ENCODE measurements at places on chromosomes 6 and 20.

DNA sequence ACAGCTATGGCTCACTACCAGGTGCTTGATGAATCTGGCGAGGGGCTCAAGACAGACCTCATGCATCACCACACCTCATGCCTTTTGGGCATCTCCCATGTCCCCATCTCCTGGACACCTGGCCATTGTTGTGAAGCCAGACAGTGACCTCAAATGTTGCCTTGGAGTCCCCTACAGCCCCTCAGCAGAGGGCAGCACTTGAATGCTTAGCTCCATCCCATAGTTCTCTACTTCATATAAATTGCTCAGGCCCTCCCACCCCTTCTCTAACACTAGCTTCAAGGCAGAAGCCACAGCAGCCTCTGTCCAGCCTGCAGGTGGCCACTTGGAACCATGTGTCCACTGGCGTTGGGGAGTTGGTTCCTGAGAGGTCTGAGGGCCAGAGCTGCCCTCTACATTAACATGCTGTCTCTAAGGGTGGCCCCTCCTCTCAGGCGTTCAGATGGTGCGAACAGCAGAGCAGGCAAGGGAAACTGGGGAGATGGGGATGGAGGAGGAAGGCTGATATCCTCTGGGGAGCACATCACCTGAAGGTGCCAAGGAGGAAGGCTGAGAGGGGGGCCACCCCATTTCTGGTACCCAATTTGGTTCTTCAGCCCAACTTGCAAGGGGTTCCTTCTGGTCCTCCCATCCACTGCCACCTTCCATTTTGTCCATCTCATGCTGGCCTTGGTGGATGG is 31.3 kb downstream of the MOCS1 start:
- DNase-seq: no peak

DNA sequence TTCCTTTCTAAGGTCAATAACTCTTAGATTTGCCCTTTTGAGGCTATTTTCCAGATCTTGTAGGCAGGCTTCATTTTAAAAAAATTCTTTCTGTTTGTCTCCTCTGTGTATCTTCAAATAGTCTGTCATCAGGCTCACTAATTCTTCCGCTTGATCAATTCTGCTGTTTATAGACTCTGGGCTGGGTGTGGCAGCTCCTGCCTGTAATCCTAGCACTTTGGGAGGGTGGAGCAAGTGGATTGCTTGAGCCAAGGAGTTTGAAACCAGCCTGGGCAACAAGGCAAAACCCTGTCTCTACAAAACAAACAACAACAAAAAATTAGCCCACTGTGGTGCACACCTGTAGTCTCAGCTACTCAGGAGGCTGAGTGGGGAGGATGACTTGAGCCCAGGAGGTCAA is 40.0 kb upstream of the SCP2D1 start:
- DNase-seq: no peak

- no peak for DNase-seq
These were observed 326.7 kb upstream of the FLRT3 start for GRCh38 chr20:14664101-14664500.

DNA sequence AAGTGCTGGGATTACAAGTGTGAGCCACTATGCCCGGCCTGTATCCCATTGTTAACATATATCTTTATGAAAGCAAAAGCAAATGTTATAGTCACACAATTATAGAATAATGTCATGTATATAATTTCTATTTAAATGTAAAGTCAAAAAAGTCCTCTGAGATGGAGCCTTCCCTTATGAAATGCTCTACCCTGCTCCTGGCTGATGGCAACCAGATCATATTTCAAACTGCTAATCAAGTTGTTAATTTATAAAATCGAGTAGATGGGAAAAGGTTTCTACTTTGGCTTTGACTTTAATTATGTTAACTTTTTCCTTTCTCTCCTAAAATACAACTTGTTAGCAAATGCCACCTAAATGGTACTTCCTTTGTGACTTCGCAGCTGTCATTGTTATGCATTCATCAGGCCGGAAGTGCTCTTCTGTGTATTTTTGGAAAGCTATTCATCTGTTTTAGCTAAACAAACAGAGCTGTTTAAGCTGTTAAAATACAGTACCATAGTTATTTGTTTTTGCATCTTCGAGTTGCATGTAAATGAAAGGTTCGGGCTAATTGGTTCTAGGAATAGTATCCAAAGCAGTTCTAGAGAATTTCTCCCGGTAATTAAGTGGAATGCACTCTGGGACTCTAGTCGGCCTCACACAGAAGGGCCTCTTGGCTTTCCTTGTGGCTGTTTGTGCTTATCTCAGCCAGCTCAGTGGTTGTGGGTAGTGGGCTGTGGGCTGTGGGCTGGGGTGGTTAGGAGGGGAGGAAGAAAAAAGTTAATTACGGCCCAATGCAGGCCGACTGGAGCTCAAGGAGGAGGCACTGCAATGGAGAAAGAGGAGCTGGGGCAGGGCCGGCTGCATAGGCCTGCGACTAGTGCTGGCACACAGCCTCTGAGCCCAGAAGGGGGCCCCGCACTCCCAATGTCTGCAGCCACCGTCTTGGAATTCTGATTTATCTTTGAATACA is 34.8 kb downstream of the SLC35D3 start:
- DNase-seq: no peak
